ENCODE measurements at places on chromosomes 4 and X.

- DNase-seq = peak; percentile 72
These were observed 432 bp upstream of the HTATSF1 start for GRCh38 chrX:136496764-136497555.

DNA sequence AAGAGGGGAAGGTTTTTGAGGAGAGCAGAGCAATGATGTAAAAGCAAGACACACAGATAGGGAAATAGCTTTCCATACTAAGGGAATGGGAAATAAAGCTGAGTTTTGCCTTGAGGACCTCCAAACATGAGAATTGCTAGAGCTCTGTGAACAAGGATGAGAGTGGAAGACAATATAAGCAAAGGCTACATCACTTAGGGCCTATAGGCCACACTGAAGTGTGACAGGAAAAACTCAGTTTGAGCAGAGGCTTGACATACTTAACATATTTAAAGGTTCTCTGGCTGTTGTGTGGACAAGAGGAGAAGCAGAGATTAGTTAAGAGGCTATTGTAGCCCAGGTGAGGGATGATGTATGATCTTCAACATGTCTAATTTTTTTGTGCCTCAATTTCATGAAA, 5.3 kb upstream of the SRP72 start:
- no peak for DNase-seq

DNA sequence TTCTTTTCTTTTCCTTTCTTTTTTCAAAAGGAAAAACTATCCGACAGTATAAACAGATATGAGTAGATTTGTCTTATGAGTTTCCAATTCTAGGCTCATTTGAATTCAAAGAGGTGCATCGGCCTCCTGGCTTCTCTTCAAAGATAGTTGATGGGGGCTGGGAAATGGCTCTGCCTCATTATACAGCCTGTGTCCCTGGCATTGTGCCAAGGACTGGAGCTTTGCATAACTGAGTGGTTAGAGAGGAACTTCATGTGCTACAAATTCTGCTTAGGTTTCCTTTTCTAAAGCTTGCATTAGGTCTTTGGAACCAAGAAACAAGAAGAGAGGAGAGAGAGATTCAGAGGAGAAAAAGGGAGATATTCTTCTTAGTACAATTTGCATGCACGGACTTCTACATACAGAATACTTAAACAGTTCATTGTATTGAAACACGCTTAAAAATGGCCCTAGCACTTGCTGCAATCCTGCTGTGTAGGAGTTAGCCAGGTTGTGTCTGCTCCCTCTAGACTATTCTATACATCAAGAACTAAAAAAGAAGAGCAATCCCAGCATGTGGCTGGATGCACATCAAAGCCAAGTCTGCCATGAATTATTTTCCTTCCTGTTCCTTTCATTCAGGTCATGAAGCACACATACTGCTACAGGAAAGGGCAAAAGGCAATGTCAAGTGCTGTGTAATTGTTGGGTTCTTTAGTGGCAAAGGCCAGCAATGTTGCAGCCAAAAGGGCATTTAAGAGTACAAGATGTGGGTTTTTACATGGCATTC, 70.9 kb downstream of the INTS12 start:
- DNase-seq = peak; percentile 72

GRCh38 chr4:48667148-48667547, 112.9 kb downstream of the FRYL start:
- no peak for DNase-seq

DNA sequence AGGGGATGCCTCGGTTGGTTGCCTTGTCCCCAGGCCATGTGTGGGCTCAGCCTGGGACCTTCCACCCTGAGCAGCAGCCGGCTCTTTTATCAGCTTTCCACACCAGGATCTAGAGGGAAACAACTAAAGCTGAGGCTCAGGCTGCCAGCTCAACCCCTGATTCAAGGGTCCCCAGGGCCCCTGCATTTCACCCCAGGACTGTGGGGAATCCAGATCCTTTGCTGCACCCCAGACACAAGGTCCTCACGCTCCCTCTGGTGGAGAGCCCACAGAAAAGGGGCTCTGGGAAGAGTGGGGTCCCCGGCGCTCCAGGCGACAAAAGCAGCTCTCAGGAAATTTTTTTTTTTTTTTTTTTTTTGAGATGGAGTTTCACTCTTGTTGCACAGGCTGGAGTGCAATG, 64.3 kb downstream of the ZFYVE28 start:
- no peak for DNase-seq

GRCh38 chr4:184460499-184461285, 13.7 kb downstream of the IRF2 start:
- no peak for DNase-seq

DNA sequence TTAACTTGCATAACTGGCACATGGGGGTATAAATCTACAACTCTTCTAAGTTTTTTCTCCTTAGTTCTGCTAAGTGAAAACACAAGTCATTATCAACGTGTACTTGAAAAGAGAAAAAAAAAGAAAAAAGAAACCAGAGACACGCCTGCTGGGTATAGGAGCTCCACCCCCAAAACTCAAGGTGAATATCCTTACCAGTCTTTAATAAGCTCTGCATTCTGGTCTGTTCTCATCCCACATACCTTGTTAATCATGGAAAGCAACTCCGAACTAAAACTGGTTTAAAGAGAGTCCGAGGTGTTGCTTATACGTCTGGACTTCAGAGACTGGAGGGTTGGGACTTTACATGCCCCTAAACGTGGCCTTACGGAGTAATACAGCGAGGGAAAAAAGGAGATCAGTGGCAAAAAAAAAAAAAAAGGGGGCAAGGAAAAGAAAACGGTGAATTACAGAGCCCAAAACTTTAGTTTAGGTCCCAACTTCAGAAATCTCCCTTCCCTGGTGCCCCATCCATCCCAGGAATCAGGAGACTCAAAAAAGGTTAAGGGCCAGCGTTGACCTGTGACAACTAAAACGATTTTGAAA, 1.0 kb downstream of the PGRMC2 start:
- DNase-seq = no peak

- DNase-seq = no peak
These were observed 13.8 kb upstream of the SMS start for GRCh38 chrX:21926527-21927278.

- no peak for DNase-seq
These were observed 4.6 kb downstream of the RAB33A start for GRCh38 chrX:130176354-130176776.

GRCh38 chr4:185101354-185101890, 41.6 kb upstream of the SLC25A4 start:
- DNase-seq = no peak

- DNase-seq = peak; percentile 68
These were observed 21.7 kb downstream of the RBPJ start for GRCh38 chr4:26342328-26343037.

- DNase-seq = peak; percentile 68
These were observed 20.2 kb downstream of the WDR1 start for GRCh38 chr4:10096201-10096977.

GRCh38 chr4:124487651-124488050, 224.9 kb downstream of the ANKRD50 start:
- DNase-seq = no peak

DNA sequence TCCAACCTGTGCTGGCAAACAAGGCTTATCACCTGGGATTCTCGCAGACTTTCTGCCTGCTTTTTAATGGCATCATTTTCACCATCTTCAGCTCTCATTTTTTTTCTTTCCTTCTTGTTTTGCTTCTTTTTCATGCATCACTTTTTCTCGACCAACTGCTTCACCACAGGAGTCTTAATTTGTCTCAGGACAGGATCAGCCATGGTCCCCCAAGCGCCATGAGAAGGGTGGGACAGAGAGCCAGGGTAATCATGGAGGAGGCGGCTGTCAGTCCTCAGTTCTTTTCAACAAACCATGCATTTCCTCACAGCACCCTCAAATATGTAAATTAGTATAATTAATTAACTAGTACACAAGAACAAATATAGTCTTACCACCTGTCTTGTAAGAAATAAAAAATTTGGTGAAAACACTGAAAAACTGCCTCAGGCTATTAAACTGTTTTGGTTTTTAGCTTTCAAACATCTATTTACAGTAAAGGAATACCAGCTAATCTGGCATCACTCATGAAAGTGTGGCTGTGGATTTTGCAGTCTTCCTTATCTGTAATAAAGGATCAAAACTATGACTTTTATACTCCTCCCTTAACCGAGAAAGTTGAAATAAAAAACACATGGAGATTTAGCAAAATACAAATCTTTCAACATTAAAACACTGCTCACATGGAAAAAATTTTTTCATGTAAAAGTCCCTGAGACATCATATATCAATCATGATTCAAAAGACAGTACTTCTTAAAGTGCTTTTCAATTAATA, 19.1 kb downstream of the EIF4E start:
- DNase-seq = no peak

- no peak for DNase-seq
These were observed 148.7 kb upstream of the TBC1D9 start for GRCh38 chr4:140904904-140905303.

DNA sequence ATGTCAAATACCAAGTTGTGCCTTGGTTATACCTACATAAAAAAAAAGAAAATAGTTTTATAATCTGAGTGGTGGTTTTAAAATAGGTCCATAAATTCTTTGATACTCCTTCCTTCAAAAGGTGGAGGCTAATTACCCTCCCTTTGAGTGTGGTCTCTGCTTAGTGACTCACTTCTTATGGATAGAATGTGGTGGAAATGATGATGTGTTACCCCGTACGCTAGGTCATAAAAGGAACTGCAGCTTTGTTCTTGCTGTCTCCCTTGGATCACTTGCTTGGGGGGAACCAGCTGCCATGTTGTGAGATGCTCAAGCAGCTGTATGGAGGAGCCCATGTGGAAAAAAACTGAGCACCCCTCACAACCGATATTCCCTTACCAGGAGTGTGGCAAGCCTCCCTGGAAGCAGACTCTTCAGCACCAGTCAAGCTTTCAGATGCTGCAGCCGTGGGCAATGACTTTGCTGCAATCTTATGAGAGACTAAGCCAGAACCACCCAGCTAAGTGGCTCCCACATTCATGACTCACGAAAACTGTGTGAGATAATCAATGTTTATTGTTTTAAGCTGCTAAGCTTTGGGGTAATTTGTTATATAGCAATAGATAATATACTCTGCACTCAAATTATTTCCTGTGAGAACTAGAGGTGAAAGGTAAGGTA, 195.0 kb upstream of the GATB start:
- no peak for DNase-seq

- no peak for DNase-seq
These were observed 61.3 kb downstream of the LUZP4 start for GRCh38 chrX:115350711-115351381.

- no peak for DNase-seq
These were observed 16.8 kb downstream of the REPS2 start for GRCh38 chrX:16963216-16963615.

- no peak for DNase-seq
These were observed 108.6 kb downstream of the APOOL start for GRCh38 chrX:85112293-85112692.

DNA sequence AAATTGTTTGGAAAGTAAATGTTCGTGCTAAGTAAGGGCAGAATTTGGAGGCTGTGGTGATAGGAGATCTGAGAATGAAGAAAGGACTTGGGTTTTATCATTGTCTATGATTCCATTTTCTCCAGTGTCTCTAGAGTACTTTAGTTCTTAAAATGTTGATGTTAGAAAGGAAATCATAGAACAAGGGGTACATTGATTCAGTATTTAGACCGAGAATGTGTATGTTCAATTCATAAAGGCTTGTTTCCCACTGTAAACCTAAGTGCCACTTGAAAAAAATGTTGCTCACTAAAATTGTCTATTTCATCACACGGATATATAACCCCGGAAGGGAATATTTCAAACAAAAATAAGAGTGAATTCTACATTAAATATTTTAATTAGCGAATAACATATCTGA, 159.3 kb upstream of the ETNPPL start:
- no peak for DNase-seq

DNA sequence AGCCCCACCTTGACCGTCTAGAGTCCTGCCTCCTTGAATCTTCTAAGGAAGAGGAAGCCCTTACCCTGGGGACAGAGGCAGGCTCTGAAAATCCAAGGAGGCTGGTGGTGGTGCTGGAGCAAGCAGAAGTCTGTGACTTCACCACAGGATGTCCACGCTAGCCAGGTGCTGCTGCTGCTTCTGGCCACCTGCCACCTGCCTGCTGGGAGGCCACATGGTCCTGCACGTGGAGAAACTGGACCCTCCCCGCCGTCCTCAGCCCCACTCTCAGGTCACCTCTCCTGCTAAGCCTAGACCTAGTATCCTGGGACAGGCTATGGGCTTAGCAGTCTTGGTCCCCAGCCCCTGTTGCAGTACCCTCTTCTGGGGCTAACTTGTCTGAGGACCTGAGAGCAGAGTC, 15.8 kb downstream of the TMEM31 start:
- no peak for DNase-seq

DNA sequence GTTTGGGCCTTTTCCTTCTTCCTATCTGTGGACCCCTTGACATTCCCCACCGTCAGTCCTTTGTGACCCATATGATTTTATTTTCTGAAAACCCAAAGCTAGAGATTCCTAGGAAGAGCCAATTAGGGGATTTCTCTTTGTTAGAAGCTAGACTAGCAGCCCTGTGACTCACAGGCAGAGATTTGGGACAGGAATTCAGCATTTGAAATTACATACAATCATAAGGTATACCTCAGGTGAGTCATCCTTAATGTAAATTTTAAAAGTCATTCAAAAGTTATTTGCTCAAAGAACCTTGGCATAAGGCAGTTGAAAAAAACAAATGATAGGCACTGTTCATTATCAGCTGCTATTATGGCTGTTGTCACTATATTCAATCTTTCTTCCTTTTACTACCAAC, 40.6 kb downstream of the USP26 start:
- no peak for DNase-seq

DNA sequence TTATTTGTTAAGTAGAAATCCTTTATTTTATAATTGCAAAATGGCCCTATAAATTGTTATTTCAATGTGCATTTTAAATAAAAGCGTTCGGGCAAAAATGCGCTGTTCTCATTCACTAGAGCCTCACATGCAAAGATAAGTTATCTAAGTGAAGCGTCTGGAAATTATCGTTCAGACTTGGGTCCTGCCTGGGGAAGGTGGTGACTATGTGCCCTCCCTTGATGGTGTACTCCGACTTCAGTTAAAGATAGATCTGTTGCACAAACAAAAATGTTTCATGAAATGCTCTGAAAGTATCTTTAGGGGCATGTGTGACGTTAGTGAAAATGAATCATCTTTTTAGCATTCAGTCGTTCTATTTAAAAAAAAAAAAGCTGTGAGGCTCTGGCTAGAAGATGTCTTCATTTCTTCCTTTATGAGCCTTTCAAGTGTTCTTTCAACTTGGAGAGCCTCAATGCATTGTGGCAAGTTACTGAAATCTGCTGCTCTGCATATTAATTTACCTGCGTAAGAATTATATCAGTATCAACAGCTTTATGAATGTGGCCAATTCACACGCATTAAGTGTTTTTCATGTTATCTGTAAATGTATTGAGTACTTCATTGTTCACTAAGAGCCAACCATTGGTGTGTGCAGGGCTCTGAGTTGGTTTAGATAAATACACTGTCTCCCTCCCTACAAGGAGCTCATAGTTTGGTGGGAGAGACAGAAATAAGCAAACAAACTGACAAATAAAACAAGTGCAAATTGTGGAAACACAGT, 83.0 kb downstream of the AFF1 start:
- no peak for DNase-seq

- no peak for DNase-seq
These were observed 241.5 kb downstream of the FRAS1 start for GRCh38 chr4:78298618-78299017.
